ENCODE measurements at places on chromosomes 6 and 20.

- no peak for DNase-seq
These were observed 28.9 kb upstream of the BHLHE23 start for GRCh38 chr20:63035603-63036185.

DNA sequence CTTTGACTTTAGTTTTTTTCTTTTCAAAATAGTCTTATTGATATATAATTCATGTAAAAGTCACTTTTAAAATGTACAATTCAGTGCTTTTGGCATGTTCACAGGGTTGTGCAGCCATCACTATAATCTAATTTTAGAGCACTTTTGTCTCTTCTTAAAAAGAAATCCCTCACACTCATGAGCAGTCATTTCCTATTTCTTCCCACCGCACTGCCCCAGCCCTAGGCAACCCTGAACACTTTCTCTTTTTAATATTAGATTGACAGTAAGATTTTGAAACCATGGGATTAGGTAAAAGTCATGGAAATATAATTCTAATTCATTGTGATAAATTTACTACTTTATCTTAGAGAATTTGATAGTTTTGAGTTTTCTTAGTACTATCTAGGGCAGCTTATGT lies 309.4 kb downstream of the UTRN start:
- no peak for DNase-seq

- no peak for DNase-seq
These were observed 14.8 kb upstream of the PRDM13 start for GRCh38 chr6:99591673-99592364.

DNA sequence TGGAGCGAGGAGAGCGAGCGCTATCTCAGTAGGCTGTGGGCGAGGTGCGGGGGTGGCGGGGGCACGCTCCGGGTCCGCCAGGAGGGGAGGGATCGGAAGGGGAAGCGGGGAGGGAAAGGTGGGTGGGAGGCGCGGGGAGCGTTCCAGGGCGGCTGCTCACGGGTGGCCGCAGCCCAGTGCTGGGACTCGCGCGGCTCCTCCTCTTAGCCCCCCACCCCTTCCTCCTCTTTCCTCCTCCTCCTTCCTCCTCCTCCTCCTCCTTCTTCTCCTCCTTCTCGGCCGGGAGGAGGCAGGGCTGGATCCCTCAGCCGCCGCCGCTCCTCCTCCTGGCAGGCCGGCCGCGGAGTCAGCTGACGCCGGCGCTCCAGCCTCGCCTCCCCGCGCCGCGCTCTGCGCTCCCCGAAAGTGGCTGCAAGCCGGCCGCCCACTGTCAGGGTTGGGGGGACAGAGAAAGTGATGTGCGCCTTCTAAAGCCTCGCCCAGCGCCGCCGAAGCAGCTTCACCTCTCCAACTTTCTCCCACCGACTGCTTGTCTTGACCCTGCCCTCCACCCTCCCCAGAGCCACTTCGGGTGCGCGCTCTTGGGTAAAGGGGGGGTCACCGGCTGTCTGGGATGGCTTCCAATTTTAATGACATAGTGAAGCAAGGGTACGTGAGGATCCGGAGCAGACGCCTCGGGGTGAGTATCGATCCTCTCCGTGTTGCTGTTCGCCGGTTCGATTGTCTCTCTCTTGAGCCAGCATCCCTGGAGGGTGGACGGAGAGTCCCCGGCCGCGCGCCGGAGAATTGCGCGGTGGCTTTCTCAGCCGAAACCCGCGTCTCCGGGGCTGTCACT lies at the start of gene DOK5:
TSS of gene DOK5 (plus strand) at position 260 of the 835 bp plus-strand sequence. CDS start at position 614, 354 bp downstream.
- no peak for DNase-seq

DNA sequence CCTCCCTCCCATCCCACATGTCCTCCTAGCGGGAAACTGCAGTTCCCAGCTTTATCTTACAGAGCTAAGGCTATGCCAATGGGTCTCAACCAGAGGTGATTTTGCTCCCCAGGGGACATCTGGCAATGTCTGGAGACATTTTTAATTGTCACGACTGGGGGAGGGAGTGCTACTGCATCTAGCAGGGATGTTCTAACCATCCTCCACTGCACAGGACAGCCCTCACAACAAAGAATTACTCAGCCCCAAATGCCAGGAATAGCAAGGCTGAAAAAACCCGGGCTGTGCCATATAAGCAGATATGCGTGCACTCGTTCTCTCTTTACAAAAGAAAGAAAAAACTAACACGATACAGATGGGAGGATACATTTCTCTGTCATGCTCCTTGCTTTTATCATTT lies 8.5 kb downstream of the MRPS18A start:
- no peak for DNase-seq

DNA sequence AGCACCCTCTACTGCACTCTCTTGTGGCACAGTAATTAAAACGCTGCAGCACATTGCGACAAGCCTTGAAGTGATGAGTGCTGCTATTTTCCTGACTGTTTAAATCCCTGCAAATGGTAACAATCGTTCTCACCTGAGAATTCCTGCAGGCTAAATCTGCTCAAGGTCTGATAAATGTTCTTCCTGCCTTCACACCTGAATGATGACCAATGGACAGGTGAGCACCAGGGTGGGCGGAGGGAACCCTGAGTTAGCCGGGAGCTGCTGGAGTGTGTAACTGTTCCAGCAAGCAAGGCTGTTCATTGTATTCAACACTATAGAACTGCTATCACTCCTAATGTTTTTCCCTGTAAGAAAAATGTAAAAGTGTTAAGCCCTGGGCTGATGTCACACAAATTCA lies 4.0 kb downstream of the DACT2 start:
- no peak for DNase-seq

DNA sequence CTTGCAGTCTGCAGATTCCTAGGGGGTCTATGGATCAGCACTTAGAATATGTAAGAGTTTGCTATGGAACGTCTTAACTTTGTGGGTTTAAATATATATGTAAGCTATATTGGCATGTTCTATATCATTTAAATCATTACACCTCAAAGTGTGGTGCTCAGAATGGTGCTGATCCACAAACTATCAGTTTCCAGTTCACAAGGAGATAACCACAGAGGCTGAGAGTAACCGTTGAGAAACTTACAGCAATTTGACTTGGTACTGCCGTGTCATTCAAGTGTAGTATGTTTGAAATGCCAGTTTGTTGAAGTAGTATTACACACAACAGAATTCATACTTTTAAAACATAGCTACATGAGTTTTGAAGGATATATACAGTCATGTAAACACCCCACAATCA lies 279.7 kb downstream of the FARS2 start:
- DNase-seq: no peak

DNA sequence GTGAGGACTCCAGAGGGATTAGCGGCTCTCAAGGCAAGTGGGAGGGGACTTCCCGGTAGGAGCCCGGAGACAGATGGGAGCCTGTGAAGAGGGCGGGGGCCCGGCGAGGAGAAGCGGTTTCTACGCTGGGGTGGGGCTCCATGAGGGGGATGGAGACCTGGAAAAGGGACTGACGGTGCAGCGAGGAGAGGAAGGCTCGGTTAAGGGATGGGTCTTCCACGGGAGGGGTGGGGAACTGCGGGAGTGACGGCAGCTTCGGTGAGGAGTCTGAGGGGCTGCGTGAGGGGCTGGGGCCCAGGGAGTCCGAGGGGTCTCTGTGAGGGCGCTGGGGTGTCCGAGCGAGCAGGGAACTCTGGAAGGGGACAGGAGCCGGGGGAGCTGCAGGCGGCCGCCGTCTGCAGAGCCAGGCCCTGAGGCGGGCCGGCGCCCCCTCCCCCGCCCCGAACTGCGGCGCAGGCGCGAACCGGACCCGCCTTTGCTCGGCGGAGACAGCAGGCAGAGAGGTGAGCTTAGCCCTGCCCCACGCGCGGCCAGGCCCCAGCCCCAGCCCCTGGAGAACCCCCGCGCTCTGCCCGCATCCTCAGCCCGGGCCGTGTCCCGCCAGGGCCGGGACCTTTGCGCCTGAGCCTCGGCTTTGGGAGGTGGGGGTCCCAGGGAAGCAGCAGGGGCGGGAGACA lies at the start of gene NRSN2:
TSS of gene NRSN2 (plus strand) at position 472 of the 677 bp plus-strand sequence. CDS start 2,533 bp downstream, outside the sequence.
- DNase-seq: no peak

DNA sequence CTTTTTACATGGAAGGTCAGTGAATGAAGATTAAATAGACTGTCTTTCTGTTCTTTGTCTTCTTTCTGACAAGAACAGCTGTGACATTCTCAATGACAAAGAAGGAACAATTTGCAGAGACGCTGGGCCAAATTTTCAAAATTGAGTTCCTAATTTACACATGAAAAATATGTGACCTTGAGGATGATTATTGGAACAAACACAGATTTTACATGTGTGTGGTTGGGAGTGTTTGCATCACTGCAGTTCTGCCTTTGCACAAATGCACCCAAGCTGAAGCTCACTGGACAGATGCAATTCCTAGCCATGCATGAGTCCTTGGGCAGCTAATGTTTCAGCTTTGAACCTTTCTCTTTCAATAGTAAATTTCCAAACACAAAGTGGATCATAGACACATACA lies 350.8 kb downstream of the QKI start:
- no peak for DNase-seq

DNA sequence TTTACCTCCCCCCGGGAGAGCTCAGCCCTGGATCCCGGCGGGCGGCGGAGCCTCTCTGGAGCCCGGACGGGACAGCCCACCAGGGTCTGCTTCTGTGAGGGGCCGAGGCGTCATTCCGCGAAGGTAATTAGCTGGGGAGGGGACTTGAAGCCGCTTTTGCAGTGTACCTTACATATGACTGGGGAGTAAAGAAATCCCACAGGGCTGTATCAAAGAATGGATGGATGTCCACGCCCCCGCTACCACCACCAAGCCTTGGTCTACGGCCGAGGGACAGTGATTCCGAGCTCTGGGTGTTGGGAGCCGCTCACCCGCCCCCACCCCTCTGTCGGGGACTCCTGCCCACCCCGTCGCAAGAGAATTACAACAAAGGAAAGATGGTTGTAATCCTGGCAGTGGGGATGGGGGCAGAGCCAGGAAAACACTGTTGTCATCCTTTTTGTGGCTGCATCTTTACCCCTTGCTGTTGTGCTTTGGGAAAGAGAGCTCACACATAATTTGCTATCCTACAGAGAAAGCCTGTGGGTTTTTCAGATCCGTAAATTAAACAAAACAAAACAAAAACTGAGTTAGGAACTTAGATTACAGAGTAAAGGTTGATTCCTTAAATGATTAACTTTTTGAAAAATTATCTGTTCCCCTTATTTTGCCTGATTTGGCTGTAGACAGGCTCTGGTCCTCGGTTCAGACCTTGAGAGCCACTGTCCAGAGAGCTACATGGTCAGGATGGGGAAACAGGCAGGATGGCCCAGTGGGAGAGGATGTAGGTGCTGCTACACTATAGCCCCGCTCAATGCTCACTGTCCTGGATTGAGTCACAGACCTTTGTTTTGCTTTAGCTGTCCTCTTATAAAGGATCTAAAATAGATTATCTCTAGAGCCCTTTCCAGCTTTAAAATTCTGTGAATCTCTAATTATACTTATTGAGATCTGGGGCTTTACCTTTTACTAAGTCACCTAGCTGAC lies 997 bp upstream of the FBXO30 start:
- DNase-seq: no peak

DNA sequence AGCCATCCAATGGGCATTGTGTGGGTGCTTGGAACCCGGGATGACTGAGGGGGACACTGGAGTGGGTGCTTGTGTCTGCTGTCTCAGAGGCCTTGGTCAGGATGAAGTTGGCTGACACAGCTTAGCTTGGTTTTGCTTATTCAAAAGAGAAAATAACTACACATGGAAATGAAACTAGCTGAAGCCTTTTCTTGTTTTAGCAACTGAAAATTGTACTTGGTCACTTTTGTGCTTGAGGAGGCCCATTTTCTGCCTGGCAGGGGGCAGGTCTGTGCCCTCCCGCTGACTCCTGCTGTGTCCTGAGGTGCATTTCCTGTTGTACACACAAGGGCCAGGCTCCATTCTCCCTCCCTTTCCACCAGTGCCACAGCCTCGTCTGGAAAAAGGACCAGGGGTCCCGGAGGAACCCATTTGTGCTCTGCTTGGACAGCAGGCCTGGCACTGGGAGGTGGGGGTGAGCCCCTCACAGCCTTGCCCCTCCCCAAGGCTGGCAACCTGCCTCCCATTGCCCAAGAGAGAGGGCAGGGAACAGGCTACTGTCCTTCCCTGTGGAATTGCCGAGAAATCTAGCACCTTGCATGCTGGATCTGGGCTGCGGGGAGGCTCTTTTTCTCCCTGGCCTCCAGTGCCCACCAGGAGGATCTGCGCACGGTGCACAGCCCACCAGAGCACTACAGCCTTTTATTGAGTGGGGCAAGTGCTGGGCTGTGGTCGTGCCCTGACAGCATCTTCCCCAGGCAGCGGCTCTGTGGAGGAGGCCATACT lies 49.4 kb downstream of the PYGB start:
- no peak for DNase-seq

DNA sequence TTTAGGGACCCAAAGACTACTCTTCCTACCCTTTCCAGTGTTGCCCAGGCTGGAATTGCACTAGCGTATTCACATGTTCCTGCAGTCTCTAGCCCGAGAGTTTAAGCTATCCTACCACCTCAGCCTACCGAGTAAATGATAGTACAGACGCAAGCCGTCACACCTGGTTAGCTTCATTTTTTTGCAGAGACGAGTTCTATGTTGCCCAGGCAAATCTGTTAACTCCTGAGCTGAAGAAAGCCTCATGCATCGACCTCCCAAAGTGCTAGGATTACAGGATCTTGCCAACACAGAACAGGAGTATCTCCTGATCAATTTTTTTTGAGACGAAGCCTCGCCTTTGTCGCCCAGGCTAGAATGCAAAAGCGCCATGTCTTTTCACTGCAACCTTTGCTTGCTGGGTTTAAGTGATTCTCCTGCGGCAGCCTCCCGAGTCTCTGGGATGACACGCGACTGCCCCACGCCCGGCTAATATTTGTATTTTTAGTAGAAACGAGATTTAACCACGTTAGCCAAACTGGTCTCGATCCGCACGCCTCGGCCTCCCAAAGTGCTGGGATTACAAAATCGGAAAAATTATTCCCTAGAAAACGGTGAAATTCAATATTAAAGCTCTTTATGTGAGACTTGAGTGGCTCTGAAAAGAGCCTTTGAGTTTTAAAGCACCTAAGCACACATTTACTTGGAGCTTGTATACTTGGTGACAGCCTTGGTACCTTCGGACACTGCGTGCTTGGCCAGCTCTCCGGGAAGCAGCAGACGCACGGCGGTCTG lies 128.5 kb downstream of the HFE start:
- no peak for DNase-seq

- no peak for DNase-seq
These were observed 43.6 kb upstream of the SLC22A23 start for GRCh38 chr6:3500262-3501014.

DNA sequence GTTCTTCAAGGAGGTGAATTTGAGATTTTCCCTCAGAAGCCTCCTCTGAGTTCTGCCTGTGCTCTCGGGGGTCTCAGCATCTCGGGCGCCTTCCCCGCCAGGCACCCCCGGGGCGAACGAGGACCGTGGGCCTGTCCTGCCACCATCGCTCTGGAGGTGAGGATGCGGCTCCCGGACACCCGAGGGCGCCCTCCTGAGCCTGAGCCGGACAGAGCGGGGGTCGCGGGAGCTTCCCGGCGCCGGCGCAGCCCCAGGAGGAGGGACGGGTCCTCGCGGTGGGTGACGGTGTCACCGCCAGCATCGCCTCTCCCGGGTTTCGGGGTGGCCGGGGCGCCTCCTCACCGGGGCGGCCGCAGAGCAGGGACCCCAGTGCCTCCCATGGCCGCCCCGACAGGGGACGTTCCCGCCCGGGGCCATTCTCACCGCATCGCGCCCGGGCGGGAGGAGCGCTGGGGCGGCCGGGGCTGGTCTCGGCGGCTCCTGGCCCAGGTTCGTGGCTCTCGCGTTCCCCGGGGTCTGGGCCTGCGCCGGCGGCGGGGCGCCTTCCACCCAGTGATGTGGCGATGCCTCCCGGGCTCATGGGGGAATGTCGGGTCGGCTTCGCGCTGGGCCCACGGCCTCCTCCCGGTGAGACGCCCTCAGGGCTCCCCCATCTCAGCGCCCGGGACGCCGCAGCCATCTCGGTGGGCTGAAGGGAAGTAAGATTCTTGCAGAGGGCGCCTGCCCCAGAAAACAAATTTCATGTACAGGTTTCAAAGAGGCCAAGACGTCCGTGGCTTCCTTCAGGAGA lies 210.5 kb downstream of the ERMARD start:
- DNase-seq: no peak

Measured in effector memory CD8-positive, alpha-beta T cell (primary cell).